ENCODE measurements at places on chromosomes 12 and 14.

DNA sequence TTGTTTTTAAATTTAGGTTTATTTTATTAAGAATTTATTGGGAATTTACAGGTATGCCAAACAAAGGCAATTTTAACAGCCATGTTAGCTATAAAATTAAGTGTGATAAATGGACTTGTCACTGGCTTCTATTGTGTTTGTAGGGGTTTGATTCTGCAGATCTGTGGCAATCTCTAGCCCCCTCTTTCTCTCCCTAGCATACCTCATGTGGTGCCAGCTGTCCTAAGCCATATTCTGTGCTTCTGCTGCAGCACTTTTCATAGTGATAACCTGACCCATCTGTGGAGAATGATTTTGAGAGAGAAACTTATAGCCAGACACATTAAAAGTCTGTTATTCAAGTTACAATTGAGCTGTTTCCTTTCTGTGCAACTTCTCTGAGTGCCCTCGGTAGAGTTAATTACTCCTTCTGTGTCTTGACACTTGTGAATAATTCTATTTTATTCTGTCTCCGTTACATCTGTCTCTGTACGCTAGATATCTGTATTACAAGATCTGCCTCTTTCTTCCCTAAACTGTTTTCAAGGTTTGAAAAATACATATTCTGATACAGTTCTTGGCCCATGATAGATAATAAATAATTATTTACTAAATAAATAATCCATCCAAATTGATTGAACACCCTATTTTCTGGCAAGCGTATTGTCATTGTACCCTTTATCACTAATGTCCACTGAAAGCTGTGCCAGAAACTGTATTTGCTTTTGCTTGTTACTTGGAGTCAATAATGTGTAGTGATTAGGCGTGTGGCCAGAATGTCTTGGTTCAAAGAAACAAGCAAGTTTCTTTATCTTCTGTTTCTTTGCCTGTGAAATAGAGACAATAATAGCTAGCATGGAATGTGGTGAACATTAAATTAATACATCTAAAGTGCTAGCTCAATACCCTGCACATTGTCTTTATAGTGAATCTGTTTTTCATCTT is 40.0 kb downstream of the FRS2 start:
- DNase-seq: no peak

DNA sequence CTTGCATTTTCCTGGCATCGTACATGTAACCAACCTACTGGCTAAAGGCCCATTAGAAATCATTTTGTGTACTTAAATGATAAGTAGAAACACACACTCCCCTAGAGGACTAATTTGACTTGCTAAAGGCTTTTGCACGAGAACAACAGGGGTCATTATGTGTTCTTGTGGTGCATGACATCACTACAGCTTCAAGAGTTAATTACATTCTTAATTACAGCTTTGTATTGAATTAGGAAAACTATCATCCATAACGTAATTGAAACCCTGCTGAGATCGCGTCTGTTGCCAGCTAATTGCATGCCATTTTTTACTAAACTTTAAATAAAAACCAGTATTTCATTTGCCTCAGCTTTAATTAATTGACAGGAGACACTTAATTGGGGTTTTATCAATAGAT is 51.4 kb downstream of the TMEM132C start:
- no peak for DNase-seq

DNA sequence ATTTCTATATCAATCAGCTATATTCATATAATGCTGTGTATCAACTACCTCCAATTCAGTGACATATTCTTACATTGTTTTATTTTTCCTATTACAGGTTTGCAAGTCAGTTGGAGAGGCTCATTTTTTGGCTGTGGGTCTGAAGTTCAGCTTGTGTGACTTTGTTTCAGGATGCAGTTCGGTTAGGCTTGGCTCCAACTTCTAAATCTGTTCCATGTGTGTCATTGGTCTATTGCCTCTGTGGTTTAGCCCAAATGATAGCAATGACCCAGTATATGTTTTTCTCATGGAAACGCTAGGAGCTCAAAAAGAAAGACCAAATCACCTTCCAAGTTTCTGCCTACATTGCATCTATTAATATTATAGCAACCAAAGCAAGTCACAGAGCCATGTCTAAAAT is 848.6 kb upstream of the LRFN5 start:
- no peak for DNase-seq

- DNase-seq: peak; percentile 31
These were observed 589.0 kb downstream of the C12orf50 start for GRCh38 chr12:87439990-87440827.

GRCh38 chr12:12353807-12354206 is 3.1 kb upstream of the BORCS5 start:
- no peak for DNase-seq

DNA sequence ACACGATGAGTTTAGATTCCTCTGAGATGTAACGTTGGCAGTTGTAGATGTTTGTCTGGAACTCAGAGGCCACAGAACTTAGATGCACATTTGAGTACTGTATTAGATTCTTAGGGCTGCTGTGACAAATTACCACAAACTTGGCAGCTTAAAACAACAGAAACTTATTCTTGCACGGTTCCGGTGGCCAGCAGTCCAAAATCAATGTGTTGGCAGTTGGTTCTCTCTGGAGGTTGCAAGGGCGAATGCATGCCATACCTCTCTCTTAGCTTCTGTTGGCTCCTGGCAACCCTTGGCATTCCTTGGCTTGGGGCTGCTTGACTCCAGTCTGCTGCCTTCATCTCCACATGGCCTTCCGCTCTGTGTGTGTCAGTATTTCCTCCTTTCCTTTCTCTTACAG is 118.9 kb downstream of the C12orf75 start:
- no peak for DNase-seq

DNA sequence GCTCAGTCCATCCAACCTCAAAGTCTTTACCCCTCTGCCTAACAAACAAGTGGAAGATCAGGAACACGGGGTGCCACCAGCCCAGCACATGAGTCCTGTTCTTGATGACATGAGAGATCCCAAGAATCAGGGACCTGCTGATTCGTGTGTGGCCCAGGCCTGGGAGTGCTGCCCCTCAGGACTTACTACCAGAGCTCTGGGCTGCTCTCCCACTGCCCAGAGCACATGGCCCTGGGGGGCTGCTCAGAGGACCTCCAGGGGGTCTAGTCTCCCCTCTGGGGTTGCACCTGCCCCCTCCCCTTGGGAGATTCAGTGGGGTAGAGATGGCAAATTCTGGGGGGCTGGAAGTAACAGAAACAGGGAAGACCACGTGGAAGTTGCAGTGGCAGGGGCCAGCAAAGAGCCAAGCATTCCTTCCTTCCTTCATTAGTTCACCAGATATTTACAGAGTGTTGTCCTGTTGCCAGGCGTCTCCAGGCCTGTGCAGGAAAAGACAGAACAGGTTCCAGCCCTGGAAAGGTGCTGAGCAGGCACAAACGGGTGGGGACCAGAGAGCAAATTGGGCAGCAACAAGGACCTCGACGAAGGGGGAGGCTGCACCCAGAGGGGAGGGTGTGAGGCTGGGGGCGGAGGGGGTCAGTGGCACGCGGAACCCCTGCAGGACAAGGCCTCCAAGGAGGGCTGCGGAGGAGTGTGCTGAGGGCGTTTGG is 45.1 kb upstream of the MEG3 start:
- DNase-seq: no peak

- DNase-seq: no peak
These were observed 74.8 kb upstream of the MGAT4C start for GRCh38 chr12:86331012-86331411.

- no peak for DNase-seq
These were observed 47.4 kb downstream of the SLC38A1 start for GRCh38 chr12:46221255-46222128.

DNA sequence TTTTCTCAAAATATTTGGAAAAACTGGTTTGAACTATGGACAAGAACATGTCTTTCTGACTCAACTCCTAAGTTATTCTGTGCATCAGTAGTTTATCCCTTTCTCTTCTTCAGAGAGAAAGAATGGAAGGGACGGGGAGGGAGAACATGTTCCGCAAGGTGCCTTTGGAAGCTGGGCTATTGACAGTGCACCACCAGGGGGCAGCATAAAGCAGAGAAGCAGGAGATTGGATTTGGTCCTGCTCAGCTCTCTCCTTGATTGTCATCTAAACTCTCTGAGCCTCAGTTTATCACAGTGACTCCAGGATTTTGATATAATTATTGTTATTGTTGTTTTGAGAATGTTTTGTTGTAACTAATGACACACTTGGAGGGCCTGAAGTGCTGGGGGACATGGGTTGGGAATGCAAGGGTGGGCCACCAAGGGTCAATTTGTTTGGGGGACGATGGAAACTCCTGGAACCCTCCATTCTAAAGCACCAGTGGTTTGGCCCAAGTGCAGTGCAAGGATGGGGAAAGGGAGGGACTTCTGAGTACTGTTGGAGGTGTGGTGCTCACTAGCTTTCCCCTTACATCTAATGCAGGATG is 45.3 kb upstream of the ANO6 start:
- DNase-seq: peak; percentile 80

DNA sequence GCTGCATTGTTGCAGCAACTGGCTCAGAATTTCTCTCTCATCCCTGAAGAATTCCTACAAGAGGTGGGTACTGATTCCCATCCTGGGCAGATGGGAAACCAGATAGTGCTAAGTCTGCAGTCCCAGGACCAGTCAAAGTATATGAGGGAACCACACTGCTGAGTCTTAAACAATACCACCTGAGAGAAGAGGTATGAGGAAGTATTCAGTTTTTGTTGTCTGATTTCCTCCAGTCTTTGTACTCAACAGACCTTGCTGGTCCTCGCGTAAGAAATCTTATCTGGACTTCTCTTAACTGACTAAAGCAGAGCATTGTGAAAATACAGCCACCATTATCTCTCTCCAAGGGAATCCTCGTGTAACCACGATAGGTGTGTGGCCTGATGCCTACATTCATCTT is 3.6 kb upstream of the EDDM3A start:
- no peak for DNase-seq

GRCh38 chr14:104968541-104969401 is 9.4 kb downstream of the AHNAK2 start:
- no peak for DNase-seq

- DNase-seq: no peak
These were observed 169.9 kb downstream of the RBM19 start for GRCh38 chr12:113796066-113796827.

DNA sequence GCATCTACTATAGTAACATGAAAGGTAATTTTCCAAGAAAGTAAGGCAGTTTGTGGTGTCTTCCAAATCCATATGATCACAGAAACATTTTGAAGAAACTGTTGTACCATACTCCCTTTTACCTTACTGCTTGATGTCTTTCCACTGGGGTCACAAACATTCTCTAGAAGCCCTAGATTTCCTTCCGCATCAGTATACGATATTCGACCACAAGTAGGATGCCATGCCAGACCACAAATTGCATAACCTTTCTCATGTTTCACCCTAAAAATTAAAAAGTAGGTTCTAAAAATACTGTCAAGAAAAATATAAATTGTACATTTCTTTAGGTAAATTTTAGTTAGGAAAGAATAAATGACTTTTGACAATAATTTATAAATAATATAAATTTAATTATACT is 26.5 kb downstream of the WDHD1 start:
- DNase-seq: no peak

- no peak for DNase-seq
These were observed 49.3 kb downstream of the BCAT1 start for GRCh38 chr12:24899503-24900075.

DNA sequence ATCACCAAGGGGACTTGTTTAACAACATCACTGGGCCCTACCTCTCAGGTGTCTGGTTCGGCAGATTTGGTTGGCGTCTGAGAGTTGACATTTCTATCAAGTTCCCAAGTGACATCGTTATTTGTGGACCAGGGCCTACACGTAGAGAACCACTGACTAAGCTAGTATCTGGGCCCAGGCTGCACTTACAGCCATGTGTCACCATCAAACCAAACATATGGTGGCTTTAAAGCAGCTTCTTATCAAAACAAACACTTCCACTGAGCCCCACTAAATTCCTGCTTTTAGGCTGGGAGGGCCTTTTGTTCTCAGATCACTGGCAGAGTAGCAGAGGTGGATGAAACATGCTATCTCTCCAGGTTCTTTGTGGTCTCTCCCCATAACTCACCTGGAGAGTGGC is 220.5 kb downstream of the PELI2 start:
- DNase-seq: no peak

GRCh38 chr14:78512021-78512420 is 341.8 kb downstream of the NRXN3 start:
- DNase-seq: no peak

DNA sequence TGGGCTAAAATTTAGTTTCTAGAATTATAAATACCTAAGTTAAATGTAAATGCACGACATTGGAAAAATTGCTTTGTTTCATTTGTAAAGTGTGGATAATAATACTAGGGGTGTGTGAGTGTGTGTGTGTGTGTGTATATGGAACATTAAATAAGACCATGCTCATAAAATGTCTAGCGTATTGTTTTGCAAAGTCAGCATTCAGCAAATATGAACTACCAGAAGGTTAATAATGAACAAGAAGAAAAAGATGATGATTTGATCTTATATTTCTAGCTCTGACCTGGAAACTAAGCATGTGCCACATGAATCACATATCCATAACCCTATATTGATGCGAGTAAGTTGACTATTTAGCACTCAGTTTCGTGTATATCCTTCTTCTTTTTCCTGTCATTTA is 44.9 kb upstream of the MDGA2 start:
- no peak for DNase-seq

- no peak for DNase-seq
These were observed 384.1 kb upstream of the LRFN5 start for GRCh38 chr14:41222581-41222980.

GRCh38 chr12:123931686-123932321 is 40.8 kb downstream of the CCDC92 start:
- no peak for DNase-seq

GRCh38 chr12:51098611-51099010 is 15.2 kb upstream of the CSRNP2 start:
- no peak for DNase-seq

- DNase-seq: no peak
These were observed 145.8 kb downstream of the CPNE8 start for GRCh38 chr12:38759621-38760020.

- no peak for DNase-seq
These were observed 67.5 kb downstream of the CLMN start for GRCh38 chr14:95252219-95252618.

DNA sequence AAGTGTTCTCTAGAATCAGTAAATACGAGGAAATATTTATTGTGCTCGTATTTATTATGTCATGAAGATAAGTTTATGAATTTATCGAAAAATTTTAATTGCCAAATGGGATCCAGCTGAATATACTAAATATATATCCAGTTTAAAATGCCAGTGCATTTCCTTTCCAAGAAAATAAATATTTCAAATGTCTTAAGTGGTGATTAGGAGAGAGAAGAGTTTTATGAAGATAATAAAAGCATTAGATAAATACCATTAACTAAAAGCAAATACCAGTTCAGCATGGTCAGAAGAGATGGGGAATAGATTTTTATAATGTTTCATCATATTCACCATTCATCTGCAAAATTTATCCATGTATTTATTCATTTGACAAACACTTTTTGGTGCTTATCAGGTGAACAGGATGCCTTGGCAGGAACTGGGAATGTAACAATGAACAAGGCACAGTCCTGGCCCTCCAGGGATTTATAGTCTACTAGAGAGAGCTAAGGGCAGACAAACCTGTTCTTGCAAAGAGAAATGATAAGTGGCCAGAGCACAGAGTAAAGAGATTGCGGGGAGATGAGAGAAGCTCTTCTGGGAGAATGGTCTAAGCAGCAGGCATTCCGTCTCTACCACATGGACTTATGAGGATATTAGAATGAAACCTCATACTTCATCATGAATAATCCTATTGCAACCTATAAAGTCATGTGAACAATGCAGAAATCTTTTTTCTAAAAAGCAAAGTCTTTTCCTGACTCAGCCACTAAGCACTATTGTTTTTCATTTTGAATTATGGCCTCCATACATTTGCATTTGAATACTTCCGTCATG is 143.7 kb upstream of the ABCD2 start:
- DNase-seq: no peak

Measured in AG08396 (cell line).